ENCODE measurements at places on chromosomes 13 and 19.

DNA sequence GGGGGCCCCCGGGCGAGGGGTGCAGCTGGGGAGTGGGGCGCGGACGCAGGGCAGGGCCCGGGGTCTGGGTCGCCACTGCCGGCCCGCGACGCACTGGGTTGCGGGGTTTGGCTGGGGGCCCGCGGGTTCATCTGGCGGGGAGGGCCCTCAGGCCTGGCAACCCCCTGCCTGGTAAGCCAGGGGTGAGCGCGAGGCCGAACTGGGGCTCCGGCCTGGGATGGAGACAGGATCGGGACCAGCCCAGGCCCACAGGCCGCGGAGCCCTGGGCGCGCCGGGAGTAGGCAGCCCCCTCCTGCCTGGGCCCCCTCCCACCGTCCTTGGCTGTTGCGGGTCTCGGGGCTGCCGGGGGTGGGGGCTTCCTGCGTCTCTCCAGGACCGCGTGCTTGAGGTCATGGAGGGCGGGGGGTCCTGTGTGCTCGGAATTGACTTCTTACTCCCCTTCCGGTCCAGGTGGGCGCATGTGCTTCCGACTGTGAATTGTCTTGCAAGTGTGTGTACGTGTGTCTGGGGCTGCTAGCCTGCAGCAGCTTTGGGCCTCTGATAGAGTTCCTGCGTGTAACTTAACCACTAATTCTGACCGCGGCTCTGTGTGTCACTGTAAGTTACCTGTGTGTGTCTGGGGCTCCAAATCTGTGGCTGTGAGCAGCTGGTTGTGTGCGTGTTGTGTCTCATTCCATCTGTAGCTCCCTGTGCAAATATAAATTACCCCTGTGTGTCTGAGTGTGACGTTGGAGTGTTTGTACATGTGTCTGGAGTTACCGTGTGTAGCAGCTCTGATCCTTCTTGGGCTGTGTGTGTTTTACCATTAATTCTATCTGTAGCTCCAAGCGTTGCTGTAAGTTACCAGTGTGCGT is 751 bp downstream of the GRAMD1A start:
- peak; percentile 44 for DNase-seq

- DNase-seq = no peak
These were observed 44.0 kb upstream of the GAS6 start for GRCh38 chr13:113907635-113908617.

GRCh38 chr19:55080121-55080967 is 4.7 kb downstream of the EPS8L1 start:
- DNase-seq = peak; percentile 47

DNA sequence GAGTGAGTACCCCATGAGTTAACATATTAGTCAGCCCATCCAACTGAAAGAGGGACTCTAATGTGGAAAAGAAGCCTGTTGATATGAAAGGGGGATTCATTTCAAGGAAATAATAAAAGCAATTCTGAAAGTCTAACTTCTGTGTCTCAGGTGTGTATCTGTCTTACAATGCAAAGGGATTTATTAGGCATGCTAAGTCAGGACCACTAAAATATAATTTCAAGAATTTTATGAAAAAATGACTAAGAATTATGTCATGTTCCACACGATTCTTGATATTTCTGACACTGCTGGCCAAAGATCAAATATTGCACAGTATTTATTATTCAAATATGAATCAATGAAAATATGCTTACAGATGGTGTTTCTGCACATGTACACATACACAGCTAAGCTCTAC is 130.8 kb downstream of the KLF12 start:
- DNase-seq = no peak

DNA sequence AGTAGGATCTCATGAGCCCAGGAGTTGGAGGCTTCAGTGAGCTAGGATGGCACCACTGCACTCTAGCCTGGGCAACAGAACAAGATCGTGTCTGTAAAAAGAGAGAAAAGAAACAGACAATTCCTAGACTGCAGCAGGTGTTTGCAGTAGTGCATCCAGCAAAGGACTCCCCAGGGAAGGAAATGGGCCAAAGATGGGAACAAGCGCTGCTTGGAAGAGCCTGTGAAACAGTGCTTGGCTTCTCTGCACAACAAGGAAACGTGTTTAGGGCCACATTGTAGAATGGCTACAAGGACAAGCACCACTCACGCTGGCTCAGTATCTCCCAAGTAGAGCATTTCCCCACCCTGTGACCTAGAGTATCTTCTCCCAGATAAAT is 35.5 kb upstream of the LDLR start:
- no peak for DNase-seq

GRCh38 chr13:112574834-112575613 is 12.9 kb downstream of the TUBGCP3 start:
- DNase-seq = no peak

GRCh38 chr13:110424569-110425443 is 117.7 kb downstream of the COL4A2 start:
- no peak for DNase-seq

- no peak for DNase-seq
These were observed 194.9 kb downstream of the LACC1 start for GRCh38 chr13:44074611-44075010.

DNA sequence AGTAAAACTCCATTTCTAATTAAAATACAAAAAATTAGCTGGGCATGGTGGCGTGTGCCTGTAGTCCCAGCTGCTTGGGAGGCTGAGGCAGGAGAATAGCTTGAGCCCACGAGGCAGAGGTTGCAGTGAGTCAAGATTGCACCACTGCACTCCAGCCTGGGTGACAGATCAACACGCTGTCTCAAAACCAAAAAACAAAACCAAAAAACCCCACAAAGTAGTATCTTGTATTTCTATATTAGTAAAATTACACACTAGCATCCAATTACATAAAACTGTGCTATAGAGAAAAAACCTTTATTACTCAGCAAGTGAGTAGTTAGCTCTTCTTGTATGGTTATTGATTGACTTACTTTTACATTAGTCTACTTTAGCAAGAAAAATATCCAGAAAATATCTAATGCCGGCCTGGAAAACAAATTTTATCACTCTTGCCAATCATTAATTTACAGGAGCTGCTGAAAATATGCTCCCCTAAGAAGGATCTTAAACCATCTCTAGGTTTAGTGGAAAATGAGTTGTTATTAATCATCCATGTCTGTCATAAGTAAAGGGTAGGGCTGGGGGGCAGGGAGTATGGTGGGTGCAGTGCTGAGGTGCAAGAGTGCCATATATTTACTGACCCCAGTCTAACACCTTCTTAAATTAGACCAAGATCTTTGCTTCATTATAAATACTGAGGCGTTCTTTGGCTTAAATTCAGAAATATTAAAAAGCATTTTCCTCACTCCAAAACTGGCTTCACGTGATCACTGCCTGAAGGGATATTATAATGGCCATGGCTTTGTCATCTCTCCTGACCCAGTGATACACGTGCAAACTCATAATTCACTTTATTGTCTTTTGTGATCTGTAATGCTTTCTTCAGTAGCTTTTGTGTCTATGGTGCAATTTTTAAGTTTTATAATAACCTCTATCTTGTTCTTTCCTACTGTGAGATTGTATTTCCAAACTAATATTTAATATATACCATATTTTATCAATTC is 44.1 kb downstream of the UBL3 start:
- DNase-seq = peak; percentile 23

DNA sequence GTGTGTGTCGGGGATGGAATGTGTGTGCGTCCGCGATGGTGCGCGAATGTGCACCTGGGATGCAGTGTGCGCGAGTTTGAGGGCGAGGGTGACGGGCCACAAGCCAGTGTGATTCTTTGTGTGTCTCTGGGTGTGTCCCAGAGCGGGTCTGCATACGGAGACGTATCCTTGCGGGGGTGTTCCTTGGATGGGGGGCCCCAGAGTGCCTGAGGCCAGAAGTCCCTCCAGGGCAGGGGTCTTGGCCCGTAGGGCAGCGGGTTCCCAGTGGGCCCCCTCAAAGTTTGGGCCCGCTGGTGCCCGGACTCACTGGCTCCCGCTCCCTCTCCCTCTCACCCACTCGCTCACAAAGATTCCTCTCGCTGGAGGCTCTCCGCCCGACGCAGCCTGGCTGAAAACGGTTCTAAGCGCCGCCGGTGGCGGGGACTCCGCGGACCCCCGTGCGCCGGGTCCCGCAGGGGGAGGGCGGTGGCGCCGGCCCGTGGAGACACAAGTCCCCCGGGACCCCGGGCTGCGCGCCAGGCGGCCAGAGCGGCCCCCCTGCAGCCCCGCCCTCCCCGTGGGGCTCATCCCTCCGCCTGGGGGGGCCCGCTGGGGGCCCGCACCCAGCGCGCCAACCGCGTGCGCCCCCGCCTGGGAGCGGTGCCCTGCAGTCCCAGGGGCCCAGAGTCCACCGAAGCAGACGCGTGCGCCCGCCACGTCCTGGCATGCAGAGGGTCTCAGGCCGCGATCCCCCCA is 886 bp downstream of the CRLF1 start:
- no peak for DNase-seq

DNA sequence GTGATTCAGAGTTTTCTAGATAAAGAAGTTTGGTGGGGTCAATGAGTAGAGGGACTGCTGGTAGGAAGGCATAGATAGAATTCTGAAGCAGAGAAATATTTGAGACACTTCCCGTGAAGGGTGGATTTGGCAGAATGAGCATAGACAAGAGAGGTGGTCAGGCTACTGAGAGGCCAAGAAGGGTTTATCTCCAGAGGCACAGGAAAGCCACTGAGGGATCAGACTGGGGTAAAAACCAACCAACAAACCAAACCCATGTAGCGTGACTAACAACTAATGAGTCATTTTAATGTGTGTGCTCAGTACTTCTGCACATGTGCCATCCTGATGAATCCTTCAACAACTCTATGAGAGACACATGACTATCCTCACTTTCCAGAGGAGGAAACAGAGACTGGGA is 60.0 kb upstream of the SERP2 start:
- DNase-seq = no peak

DNA sequence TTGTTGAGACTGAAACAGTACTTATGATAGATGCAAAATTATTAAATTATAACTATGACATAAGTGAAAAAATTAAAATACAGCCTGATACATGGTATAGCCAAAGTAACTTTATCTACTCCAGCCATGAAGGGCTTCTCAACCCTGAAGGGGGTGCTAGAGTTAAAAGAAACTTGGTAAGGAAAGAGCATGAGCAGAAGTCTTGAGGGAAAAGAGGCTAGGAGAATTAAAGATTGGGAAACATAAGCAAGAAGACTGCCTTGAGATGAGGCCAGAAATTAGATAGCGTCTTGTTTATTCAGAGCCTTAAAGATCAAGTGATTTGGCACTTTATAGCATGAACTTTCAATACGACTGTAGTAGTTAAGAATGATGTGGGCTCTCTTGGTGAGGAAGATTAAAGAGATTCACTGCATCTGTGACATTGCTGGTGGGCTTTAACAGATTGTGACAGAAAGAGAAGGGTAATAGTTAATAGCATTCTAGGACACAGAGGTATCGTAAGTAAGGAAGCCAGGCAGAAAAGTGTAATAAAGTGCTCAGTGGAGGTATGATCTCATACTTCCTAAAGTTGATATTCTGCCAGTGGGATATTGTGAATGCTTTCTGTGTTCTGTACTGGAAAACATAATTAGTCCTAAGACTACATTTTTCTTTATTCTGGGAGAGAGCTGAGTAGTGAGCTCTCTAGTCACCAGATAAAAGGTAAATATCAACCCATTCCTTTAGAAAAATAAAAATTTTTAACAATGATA is 385.4 kb upstream of the PRR20A start:
- DNase-seq = no peak

- DNase-seq = no peak
These were observed 8.7 kb downstream of the ATP12A start for GRCh38 chr13:24688950-24689349.

GRCh38 chr13:29067306-29067945 is 247.3 kb downstream of the MTUS2 start:
- DNase-seq = no peak

DNA sequence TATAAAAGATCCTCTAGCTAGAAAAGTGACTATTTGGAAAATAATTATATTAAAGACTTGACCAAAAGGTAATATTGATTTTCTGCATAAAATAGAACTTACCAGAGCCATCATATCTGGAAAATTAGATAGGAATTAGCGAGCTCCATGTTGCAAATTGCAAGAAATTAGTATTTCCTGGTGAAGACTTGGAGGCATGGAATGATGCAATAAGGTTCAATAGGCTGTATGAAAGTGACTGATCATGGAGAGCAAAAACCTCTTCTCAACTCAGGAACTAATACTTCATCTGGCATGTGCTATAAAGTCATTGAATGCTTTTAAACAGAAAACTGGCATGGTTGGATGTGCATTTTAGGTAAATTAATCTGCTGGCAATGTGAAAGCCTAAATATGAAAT is 66.3 kb upstream of the UFM1 start:
- DNase-seq = no peak

DNA sequence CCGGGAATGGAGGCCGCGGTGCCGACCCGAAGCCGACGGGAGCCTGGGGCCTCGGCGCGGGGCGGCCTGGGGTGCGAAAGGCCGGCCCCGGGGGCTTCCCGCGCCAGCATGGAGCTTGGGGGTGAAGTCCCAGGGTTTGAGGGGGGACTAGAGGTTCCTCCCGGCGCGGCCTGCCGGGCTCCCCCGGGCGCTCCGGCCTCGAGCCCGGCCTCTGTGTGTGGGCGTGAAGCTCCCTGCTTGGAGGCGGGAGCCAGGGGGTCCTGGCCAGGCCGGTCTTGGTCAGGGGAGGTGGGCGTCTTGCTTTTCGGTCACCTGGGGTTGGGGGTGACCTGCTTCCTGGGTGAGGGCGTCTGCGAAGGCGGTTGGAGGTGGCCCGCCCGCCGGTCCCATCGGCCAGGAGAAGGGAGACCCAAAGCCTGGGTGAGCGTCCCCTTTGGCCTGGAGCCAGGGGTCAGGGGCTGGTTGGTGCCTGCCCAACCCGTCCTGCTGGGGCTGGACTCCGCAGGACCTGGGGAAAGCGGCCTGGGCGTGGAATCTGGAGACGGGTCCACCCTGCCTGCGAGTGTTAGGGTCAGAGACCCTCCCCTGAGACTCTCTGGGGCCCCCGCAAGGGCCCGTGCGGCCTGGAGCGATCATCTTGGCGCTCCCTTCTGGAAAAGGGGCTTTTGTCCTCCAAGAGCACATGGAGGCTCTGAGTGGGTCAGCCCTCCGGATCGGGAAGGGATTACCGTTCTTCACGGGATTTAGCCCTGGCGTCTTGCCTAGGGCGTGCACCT is 535 bp downstream of the BSG start:
- no peak for DNase-seq

DNA sequence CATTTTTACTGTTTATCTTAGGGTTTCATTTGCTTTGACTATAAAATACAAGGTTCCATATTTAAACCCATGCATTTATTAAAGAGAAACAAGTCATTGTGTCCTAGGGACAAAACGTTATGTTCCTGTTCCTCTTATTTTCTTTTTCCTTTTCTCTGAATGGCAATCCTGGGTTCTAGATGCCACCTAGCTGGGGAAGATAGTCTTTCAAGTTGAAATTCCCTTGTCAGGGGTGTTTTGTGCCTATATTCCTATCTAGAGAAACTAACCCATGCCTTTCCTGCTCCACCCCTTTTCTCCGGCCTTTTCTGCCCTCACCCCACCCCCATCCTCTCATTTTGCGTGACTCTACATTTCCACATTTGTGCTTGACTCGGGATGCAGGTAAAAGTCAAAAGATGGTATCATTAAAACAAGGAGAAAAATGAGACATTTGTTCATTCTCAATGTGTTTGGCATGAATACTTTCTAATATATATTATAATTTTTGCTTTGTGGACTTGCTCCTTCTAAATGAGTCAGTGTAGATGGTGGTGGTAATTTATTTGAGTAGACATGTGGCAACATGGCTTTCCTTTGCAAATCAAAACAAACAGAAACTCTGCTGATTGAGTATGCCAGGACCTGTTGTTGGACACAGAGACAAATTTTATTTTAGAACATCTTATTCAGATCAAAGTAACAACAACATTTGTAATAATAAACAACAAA is 26.8 kb upstream of the STARD13 start:
- DNase-seq = no peak

- no peak for DNase-seq
These were observed 36.6 kb upstream of the POMP start for GRCh38 chr13:28622286-28622685.

- DNase-seq = no peak
These were observed 5.2 kb downstream of the SYDE1 start for GRCh38 chr19:15112385-15112784.
